ENCODE measurements at places on chromosomes 7 and 10. TPM values are rescaled to one million over a fixed set of nuclear protein-coding genes. Genes with fewer than 3 reads are reported as not detected.
A peak's percentile ranks its signal among the peaks of the same experiment; 100 is the strongest.

DNA sequence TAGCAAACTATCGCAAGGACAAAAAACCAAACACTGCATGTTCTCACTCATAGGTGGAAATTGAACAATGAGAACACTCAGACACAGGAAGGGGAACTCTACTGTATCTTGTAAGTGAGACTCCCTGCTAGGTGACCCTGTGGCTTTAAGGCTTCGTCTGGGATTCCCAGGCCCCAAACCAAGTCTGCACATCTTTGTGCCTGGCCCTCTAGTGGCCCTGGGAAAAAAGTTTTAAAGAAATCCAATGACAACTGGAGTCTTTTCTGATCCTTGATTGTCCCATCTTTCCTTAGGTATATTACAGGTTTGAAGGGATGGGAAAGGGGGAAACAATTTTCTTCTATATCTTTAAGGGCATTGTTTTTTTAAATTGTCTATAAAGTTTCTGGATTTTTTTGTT lies 10.6 kb upstream of the LIPM start:
- H3K4me1 ChIP-seq = no peaks in the 10 kb centered on the region
- H3K27me3 ChIP-seq = no peaks in the 10 kb centered on the region
- no peak for DNase-seq
- no peak overlapping the region for H3K4me3 ChIP-seq

GRCh38 chr7:71254751-71255150 lies 122.8 kb downstream of the GALNT17 start:
- no peak overlapping the region for H3K4me3 ChIP-seq
- no peak overlapping the region for H3K27ac ChIP-seq
- H3K36me3 ChIP-seq = no peaks in the 10 kb centered on the region
- H3K27me3 ChIP-seq = no peaks in the 10 kb centered on the region

DNA sequence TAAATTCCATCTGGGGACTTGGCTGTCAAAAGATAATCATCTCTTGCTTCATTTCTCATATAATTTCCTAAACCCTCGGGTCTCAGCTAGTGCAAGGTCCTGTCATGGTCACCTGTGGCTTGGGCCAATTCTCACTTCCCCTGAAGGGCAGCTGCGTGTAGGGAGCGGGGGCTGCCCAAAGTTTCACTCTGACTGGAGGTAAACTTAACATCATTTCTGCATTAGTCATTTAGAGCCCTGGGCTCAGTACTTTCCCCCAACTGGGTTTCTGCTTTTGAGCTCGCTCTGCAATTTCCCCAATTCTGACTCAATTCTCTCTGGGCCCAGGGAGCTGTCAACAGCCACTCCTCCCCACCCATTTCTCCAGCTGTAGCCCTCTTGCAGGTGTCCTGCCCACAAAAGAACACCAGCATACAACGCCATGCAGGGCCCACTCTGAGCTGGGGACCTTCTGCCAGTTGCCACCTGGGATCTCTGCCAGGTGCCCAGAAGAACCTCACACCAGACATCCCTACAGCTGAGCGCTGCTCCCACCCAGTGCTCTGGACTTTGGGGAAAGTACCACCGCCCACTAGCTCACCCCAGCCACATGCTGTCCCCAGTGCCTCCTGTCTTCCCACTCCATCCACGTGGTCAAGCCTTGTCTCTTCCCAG lies 37.9 kb downstream of the VOPP1 start:
- H3K27me3 ChIP-seq = no peaks in the 10 kb centered on the region
- DNase-seq = no peak
- peaks cover 8% of the 10 kb centered on the region for H3K4me1 ChIP-seq
- H3K27ac ChIP-seq = peak overlapping the region; percentile 57

DNA sequence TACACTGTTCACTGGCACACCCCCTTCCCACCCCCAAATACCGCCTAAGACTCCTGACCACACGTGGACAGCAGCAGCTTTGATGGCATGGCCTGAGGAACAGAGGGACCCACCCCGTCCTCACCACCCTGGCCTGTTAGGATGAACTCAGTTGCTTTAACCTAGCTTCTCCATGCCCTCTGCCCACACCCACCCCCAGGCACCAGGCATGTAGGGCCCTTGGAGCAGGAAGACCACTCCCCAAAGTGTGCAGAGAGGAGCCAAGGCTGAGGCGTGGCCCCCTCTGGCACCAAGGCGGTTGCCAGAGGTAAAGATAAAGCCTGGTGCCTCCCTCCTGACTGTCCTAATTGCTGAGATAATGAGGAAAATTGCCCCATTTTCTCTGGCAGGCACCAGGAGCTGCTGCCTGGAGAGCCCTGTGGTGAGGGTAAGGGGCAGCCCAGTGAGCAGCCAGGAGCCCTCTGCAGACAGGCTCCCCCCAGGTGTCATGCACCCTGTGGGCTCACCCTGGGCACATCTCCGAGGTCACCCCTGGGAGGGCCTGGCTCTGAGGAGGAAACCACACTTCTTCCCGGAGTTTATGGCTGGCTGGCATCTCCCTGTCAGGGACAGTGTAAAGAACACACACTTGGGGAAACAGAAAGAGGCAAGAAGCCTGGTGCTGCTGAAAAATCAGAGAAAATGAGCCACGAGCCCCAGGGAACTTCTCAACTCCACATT lies 47.7 kb downstream of the LRRC20 start:
- no peak overlapping the region for H3K27ac ChIP-seq
- DNase-seq = no peak
- H3K27me3 ChIP-seq = no peaks in the 10 kb centered on the region
- no peak overlapping the region for H3K4me3 ChIP-seq
- peaks cover 8% of the 10 kb centered on the region for H3K4me1 ChIP-seq

GRCh38 chr7:91892099-91892705 lies 11.7 kb upstream of the MTERF1 start:
- H3K36me3 ChIP-seq = no peaks in the 10 kb centered on the region
- no peak overlapping the region for H3K27ac ChIP-seq
- no peaks in the 10 kb centered on the region for H3K4me1 ChIP-seq
- no peak overlapping the region for H3K4me3 ChIP-seq
- no peaks in the 10 kb centered on the region for H3K27me3 ChIP-seq

DNA sequence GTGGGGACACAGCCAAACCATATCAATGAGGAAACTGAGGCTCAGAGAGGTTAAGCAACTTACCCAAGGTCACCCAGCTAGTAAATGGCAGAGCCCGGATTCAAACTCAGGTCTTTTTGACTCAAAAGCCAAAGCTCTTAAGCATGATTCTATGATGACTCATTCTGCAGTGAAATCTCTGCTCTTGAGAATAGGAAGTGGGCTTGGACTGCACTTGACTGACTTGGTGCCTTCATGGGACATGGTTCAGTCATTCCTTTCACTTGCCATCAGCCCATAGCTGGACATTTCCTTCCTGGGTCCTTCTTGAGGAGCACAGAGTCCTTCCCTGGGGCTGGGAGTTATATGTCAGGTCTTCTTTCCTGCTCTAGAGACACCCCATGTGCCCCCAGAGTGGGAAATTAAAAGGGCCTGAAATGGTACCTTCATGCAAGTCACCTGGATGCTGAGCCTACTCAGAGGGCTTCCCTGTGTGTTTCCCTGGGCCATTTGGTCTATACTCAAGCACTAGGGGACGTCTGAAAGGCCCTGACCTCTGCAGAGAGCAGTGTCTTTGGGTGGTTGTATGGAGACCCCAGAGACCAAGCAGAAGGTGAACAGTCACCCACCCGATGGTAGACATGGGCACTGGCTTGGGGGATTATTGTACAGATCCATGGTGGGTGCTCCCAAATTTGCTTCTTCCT lies 62.4 kb upstream of the SDK1 start:
- H3K4me1 ChIP-seq = no peaks in the 10 kb centered on the region
- no peak overlapping the region for H3K27ac ChIP-seq
- no peaks in the 10 kb centered on the region for H3K36me3 ChIP-seq
- H3K27me3 ChIP-seq = no peaks in the 10 kb centered on the region

DNA sequence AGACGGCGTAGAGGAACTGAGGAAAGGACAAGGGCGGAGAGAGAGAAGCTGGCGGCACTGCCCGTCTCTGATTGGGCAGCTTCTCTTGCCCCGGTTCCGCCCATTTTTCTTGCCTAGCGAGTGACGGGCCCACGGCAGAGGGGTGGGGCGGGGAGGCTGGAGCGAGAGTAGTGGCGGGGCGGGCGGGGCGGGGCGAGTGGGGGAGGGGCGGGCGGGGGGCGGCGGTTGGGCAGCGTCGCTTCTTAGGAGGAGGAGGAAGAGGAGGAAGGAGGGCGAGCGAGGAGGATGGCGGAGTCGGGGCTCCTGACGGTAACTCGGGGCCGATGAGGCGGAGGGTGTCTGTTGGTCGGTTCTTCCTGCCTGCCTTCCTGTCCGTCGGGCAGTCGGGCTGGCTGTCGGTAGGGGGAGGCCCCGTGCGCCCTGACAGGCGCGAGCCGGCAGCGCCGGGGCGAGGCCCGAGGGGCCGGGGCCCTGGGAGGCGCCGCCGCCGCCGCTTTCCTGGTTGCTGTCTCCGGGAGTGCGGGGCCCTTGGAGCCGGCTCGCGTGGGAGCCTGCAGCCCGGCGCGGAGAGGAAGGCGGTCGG lies at the start of gene SHOC2:
SHOC2 (plus strand) TSS at position 256 of the 583 bp plus-strand sequence. CDS start 44,755 bp downstream, outside the sequence.
- H3K36me3 ChIP-seq = no peaks in the 10 kb centered on the region
- DNase-seq = peak; percentile 99
- peak within 1 kb of the TSS; percentile 61 for H3K4me3 ChIP-seq
- no peaks in the 10 kb centered on the region for H3K4me1 ChIP-seq

DNA sequence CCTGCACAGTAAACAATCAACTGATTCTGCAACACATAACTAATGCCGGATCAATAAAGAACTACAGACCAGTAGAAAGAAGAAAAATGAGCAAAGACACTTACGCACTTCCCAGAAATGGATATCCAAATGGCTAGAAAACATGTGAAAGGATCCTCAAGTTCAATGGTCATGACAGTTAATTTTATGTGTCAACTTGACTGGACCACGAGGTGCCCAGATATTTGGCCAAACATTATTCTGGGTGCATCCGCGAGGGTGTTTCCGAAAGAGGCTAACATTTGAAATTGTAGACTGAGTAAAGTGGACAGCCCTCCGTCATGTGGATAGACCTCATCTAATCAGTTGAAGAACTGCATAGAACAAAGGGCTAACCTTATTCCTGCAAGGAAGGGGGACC lies 102.0 kb downstream of the SFMBT2 start:
- no peaks in the 10 kb centered on the region for H3K4me1 ChIP-seq
- no peaks in the 10 kb centered on the region for H3K27me3 ChIP-seq
- no peaks in the 10 kb centered on the region for H3K36me3 ChIP-seq
- no peak overlapping the region for H3K27ac ChIP-seq
- DNase-seq = no peak
- no peak overlapping the region for H3K4me3 ChIP-seq

DNA sequence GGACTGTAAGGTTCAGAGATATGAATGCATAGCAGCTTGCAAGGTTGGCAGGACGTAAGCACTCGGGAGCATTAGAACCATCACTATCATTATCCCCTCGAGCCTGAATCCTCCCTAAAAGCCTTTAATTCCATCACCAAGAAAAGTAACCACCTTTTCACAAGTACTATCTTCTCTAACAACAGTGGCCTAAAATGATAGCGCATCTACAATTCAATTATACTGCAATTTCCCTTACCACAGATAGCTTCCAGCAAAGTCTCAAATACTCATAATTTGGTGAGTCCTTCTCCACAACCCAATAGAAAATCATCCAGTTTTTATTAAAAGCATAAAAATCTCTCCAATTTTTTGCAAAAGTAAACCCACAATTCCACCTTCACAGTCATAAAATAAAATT lies 42.0 kb downstream of the COL1A2 start:
- H3K36me3 ChIP-seq = no peaks in the 10 kb centered on the region
- H3K27ac ChIP-seq = no peak overlapping the region
- H3K4me3 ChIP-seq = no peak overlapping the region
- no peaks in the 10 kb centered on the region for H3K4me1 ChIP-seq

DNA sequence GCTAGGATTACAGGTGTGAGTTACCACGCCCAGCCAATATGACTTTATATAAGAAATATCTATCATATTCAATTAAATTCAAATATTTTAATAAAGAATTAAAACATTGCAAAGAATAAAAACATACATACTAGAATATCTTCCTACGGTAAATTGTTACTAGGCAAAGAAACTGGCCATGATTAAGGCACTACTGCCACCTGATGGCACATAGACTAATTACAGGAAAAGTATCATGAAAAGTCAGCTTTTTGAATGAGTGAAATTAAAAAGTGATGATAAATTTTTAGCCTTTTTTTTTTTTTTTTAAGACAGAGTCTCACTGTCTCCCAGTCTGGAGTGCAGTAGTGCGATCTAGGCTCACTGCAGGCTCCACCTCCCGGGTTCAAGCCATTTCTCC lies 30.9 kb downstream of the MRPS33 start:
- H3K27ac ChIP-seq = no peak overlapping the region
- no peaks in the 10 kb centered on the region for H3K27me3 ChIP-seq
- no peaks in the 10 kb centered on the region for H3K36me3 ChIP-seq
- DNase-seq = peak; percentile 22
- H3K4me3 ChIP-seq = no peak overlapping the region
- no peaks in the 10 kb centered on the region for H3K4me1 ChIP-seq

DNA sequence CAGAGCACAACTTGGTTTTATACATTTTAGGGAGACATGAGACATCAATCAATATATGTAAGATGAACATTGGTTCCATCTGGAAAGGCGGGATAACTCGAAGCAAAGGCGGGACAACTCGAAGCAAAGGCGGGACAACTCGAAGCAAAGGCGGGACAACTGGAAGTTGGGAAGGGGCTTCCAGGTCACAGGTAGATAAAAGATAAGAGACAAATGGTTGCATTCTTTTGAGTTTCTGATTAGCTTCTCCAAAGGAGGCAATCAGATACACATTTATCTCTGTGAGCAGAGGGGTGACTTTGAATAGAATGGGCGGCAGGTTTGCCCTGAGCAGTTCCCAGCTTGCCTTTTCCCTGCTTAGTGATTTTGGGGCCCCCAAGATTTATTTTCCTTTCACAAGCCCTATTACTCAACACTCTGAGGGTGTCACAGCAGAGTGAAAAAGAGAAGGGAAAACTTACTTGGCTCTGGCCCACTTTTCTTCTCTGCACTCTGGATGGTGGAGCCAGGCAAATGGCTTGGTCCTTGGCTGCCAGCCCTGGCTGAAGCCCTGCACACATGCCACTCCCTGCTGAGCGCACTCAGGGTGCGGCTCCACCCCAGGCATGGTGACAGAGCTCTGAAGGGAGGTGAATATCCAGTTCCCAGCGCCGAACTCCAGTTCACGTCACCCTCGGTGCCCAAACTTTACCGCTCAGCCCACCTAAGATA lies 46.7 kb downstream of the PARD3 start:
- peak; percentile 87 for DNase-seq
- no peak overlapping the region for H3K4me3 ChIP-seq
- no peaks in the 10 kb centered on the region for H3K36me3 ChIP-seq
- peaks cover 2% of the 10 kb centered on the region for H3K4me1 ChIP-seq
- H3K27me3 ChIP-seq = no peaks in the 10 kb centered on the region
- H3K27ac ChIP-seq = peak overlapping the region; percentile 14

Gene PTCD1
- 4.5 TPM for total RNA-seq

Gene NPFFR1
- 0.08 TPM for total RNA-seq

Gene ADAM12
- total RNA-seq = 0.30 TPM
